T-cell (primary cell): ENCODE measurements at places on chromosomes 2 and 18.
A peak's percentile ranks its signal among the peaks of the same experiment; 100 is the strongest.

GRCh38 chr18:13158428-13158827 is 60.1 kb upstream of the LDLRAD4 start:
- no peak for DNase-seq

DNA sequence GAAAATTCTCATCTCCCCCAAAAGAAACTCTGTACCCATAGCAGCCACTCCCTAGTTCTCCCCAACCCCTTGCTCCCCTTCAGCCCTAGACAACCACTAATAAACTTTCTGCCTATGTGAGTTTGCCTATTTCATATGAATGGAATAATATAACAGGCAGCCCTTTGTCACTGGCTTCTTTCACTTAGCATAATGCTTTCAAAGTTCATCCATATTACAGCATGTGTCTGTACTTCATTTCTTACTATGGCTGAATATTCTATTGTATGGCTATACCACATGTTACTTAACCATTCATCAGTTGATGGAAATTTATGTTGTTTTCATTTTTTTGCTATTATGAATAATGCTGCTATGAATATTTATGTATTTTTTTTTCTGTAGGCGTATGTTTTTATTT is 442.9 kb downstream of the SLC4A3 start:
- DNase-seq = no peak

GRCh38 chr18:473802-474201 is 26.7 kb downstream of the COLEC12 start:
- no peak for DNase-seq

GRCh38 chr2:64767670-64768468 is 114.2 kb upstream of the SERTAD2 start:
- DNase-seq = peak; percentile 43

DNA sequence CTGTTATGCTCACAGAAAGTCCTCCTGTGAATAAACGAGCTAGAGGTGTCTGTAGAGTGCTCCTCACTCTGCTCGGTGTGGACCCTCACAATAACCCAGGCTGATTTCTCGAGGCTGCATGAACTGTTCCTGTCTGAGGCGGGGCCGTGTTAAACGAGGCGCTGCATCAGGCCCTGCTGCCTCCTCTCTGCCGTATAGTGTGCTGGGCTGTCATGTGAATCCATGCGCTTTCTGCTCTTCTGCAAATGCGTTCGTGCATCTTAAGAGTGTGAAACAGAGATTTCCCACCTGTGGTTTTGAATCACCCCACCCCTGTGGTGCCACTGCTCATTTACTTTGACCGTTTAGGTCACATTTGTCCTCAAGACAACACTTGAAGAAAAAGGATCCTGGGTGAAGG is 26.2 kb downstream of the TRAF3IP1 start:
- no peak for DNase-seq

- no peak for DNase-seq
These were observed 306.2 kb downstream of the PRKCE start for GRCh38 chr2:45957533-45958227.

- no peak for DNase-seq
These were observed 81.5 kb downstream of the DYSF start for GRCh38 chr2:71534826-71535225.

DNA sequence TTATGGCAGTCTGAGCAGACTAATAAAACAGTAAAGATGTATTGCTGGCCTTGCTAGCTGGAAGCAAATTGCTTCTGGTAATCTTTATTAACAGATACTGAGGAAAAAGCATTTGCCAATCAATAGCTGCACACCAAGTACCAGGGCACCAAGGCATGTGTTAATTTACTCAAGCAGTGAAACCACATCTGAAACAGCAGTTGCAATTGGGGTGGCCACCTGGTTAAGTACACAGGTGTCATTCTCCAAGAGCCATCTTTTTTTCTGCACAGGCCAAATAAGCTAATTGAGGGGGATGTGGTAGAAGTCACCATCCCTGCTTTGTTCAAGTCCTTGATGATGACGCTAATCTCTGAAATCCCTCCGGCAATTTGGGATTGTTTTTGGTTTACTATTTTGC is 8.6 kb upstream of the SEH1L start:
- no peak for DNase-seq

GRCh38 chr2:84938194-84938879 is 32.6 kb upstream of the KCMF1 start:
- no peak for DNase-seq

DNA sequence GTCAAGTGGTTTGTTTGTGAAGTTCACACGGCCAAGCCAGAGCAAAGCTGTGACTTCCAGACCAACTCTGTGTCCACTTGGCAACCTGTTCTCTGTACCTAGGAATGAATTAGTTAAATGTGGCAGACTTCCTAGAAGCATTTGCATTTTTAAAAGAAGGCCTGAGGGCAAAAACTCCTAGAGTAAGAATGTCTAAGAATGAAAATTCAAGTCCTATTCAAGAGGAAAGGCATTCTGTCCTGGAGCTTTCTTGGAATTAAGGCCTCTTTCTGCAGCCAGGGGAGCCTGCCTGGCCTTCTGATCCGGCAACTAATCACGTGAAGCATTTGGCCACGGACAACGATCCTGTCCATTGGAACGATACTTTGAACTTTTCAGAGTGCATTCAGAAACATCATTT is 155.0 kb downstream of the SETBP1 start:
- DNase-seq = no peak

- DNase-seq = no peak
These were observed 109.9 kb upstream of the CTDP1 start for GRCh38 chr18:79569720-79570119.

DNA sequence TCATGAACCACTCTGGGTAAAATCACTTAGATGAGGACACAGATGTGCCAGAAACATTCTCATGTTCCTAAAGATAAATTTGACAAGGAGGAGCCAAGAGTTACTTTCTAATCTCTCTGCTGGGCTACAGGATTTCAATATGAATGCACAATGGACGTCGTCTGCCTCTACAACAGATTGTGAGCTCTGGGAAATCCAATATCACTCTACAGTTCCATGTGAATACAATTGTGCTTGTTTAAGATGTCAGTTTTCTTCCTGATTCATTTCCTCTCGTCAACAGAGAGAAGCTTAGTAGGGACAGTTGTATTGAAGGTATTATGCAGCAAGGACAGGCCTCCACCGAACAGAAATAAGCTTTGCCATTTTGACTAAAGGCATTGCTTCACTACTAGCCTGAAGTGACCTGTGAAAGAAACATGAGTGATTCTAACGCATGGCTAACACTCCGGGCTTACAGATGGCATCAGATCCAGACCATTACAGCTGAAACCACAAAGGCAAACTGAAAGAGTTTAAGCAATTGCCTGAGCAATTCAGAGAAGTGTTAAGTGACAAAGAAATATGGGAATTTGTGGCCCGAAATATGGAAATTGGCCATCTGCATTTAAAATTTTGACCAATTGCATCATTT is 1591.5 kb downstream of the LRP1B start:
- no peak for DNase-seq

GRCh38 chr2:220499225-220499624 is 871.8 kb downstream of the SLC4A3 start:
- no peak for DNase-seq

DNA sequence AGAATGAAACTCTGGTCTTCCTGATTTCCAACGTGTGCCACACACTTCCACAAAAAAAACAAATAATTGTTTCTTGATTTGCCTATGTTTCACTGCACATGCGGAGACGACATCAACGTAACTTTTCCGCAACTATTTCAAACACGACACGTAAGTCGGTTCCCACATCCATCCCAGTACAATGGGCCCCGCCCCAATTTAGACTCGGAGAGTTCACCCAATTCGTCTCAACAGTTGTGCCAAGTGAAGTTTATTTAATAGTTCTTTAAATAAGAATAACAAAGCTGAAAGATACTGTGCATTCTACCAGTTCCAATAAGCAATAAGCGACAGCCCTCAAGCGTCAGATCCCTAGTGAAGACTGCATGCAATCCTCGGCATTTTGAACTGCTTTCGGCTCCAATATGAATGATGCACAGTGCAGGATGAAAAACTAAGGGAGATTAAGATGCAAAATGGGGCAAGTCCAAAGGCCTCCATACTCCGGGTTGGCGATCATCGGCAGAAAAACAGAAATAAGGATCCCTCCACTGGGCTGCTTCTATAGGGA is 664 bp downstream of the CCT4 start:
- no peak for DNase-seq

DNA sequence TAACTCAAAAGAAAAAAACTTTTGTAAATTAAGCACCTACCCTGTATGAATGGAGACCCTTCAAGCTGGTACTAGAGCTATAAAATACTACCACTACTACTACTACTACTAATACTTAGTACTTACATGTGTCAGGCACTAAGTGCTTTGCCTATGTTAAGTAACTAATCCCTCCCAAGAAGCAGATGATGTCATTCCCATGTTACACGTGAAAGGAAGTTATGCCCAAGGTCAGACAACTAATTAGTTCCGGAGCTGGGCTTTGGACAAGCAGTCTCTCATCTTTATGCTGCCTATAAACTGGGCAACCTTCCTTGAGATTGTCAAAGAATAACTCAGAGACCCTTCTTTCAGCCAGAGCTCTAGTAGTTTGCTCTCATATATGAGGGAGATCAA is 13.9 kb upstream of the ATP6V1B1 start:
- DNase-seq = no peak

- DNase-seq = no peak
These were observed 224.2 kb downstream of the NUP35 start for GRCh38 chr2:183348492-183348891.
